GM12878 (cell line): ENCODE measurements at places on chromosomes 12 and 14.

GRCh38 chr14:98233656-98234055, 1038.3 kb downstream of the BCL11B start:
- no peak for DNase-seq

GRCh38 chr12:28027328-28027727, 54.8 kb upstream of the PTHLH start:
- DNase-seq: no peak

- DNase-seq: no peak
Measured at GRCh38 chr12:59708064-59708463, 112.2 kb downstream of the SLC16A7 start.

DNA sequence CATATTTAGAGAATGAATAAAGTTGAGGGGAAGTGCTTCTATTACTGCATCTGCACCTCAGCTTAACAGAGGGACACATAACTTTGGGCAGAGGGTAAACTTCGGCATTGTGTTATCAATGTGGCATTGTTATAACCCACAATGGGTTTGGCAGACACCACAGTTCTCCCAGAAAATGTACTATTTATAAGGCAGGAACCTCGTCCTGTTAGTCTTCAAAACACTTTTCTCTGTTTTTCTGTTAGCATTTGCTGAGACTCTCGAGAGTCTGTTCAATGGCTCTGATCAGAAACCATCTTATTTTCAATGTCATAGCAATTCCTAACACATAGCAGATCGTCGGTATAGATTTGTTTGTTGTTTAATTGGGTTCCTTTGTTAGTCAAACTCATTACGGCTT, 13.9 kb downstream of the PPP1R36 start:
- DNase-seq: no peak

DNA sequence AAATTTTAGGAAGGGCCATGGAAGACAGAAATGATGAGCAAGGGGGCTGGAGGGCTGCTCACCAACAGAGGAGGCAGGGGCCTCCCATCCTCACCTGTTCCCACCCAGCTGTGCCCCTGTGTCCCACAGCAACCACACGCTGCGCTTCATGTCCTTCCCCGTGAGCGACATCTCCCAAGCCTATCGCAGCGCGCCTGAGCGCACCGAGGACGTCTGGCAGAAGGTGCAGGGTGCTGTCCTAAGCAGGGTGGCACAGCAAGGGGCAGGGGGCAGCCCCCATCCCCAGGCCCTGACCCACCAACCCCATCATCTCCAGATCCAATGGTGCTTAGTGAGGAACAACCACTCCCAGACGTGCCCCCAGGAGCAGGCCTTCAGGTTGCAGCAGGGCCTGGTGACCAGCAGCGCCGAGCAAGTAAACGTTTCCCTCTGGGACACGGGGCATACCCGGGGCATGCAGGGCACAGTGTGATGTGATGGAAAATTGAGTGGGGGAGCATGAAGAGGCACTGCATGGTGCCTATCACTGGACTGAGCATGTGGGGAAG, 8.1 kb downstream of the CARMIL3 start:
- DNase-seq: no peak

GRCh38 chr14:23070262-23071129, 13.2 kb upstream of the CDH24 start:
- no peak for DNase-seq

DNA sequence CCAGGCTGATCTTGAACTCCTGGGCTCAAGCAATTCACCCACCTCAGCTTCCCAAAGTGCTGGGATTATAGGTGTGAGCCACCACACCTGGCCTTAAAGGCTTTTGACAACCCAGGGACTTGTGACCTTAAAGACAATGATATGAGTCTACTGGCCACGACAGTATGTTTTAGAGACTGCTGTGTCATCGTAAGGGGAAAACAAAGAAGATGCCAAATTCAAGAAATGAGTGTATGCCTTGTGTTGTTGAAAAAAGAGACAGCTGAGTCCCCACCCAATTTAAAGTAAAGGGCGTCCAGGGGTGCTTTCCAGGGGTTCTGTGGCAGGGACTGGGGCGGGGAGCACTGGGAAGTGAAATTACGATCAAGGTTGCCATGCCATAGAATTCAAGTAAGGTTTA, 26.4 kb upstream of the FBXO21 start:
- no peak for DNase-seq

DNA sequence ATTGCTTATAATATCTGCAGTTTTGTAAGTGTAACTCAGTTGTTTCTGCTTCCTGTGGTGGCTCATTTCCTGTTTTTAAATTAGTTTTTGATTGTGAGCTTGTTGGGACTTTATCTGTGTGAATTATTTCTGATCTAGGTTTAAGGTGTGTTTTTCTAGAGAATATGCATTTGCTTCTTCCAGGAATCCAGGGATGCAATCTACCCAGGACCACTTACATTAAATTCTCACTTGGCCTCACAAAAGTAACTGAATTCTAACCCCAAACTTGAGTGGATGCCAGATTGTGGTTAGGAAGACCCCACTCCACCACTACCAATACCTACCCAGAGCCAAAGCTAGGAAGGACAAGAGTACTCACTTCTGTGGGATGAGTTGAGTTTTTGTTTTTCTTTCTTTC, 11.9 kb downstream of the STYX start:
- DNase-seq: no peak

- no peak for DNase-seq
Measured at GRCh38 chr12:132077322-132078100, 66.6 kb downstream of the DDX51 start.

DNA sequence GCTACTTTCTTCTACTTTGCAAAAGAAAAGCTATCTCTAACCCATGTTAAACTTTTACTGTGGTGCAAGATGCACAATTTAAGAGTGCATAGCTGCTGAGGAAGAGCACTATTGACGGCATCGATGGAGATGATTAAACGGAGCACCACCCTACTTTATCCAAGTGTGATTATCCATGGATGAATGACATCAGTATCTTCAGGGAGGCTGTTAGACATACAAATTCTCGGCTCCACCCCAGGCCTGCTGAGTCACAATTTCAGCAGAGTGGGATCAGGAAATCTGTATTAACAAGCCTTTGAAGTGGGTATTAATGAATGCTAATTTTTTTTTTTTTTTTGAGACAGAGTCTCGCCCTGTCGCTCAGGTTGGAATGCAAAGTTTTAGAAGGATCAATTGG, 16.2 kb downstream of the SLC2A14 start:
- DNase-seq: no peak

DNA sequence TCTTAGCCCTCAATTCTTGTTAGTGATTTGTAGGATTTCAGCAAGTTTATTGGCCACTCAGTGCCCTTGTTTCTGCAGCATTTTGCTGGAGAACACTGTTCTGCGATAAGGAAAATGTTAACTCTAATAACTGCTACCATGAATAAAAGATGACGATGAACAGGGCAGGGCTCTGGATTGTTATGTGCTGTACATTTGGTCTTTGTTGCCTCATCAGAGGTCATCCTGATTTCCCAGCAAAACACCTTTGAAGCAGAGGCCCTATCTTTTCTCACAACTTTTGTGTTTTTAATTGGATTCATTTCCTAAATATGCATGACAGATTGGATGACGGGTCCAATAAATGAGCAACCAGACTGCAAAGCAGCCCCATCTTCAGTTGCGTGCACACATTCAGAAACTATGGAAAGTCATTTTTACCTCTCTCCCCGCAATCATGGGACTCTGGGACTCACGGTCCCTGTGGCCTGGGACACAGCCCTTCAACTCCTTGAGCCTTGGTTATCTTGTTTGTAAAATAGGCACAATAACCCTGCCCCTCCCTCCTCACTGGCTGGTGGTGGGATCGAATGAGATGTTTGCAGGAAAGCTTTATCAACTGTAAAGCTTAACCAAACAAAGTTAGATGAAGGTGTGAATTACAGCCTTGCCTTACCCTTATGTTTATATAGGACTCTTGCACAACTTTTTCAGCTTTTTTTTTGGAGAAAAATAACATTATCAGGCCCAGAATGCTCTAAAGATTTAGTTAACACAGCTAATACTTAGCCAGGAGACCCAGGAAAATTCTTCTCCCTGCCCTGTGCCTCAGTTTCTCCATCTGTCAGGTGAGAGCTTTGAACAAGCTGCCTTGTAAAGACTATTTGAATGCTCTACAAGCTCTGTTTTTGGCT, 45.4 kb downstream of the RPH3A start:
- DNase-seq: no peak

- DNase-seq: no peak
Measured at GRCh38 chr14:88002421-88003075, 2.4 kb upstream of the GPR65 start.

DNA sequence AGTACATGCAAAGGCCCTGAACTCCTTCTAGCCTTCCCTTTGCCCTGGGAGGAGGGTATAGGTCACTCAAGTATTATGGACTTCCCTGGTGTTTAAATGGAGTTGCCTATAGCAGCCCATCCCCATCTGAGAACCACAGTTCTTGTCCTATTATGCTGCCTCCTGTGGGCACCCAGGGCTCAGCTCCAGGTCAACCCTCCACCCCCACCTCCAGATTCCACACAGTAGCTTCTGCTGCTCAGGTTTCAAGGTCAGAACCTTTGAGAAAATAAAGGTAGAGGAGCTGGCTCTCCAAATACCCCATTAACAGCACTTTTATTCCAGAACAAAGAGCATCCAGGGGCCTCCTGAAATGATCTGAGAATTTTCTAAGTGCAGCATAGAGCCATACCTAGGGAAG, 57.4 kb downstream of the ACTN1 start:
- no peak for DNase-seq

- DNase-seq: peak; percentile 94
Measured at GRCh38 chr14:75249251-75249957, 29.2 kb upstream of the FOS start.

- DNase-seq: no peak
Measured at GRCh38 chr12:11658791-11659190, 9.3 kb downstream of the ETV6 start.

DNA sequence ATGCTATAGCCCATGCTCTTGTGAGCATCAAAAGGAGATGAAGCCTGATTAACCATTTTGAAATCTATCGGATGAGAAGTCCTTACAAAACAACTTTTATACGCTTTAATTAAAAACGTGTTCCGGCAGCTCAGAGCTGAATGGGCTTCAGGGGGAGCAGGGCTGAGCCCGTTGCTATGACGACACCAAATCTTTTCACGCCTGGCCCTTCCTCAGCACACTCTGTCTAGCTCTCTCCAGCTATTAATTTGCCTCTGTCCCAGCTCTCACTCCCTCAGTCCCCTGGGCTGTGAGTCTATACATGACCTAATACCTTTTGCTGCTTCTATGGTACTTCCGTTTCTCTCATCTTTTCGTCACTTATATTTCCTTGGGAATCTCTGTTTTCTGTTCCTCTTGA, 15.8 kb downstream of the FOXA1 start:
- no peak for DNase-seq

- DNase-seq: no peak
Measured at GRCh38 chr14:105527381-105527825, 1.0 kb downstream of the TMEM121 start.

DNA sequence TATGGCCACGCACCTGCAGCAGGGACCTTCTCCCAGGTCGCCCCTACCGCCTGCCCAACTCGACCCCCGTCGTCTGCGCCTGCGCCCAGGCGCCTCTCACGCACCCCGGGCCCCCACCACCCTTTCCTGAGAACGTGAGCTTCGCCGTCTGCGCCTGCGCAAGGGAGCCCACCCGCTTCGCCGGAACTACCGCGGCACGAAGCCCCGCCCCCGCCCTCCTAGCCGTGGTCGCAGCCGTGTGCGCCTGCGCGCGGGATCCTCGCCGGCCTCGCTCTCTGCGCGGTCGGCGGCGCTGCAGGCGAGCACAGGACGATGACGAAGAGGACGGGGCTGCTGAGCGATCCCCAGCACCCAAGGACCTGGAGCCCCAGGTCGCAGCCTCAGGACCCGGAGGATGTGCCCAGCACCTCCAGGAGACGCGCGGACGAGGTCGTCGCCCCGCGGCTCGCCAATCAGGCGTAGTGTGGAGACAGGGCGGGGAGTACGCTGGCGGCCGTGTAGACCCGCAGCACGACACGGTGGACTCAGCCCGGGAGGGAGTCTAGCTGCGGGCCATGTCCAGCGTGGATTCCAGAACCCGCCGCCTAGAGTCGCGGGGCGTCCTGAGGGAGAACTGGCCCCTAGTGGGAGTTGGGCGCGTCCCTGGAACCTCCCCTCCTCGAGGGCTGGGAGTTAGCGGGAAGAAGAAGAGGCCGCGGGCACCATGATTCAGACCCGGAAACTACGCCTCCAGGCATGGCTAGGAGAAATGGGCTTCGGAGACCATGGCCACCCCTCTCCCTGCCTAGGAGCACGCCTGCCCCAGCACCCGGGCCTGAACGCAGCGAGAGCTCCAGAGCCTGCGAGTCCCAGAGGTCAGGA, 1120.8 kb upstream of the TMEM132C start:
- no peak for DNase-seq
